ENCODE measurements at places on chromosomes 4 and X.
A peak's percentile ranks its signal among the peaks of the same experiment; 100 is the strongest.

- no peak for DNase-seq
- no peaks in the 10 kb centered on the region for H3K36me3 ChIP-seq
- H3K4me3 ChIP-seq, result no peak overlapping the region
- H3K27ac ChIP-seq, result no peak overlapping the region
- H3K4me1 ChIP-seq, result no peaks in the 10 kb centered on the region
These were observed 1037.1 kb downstream of the STPG2 start for GRCh38 chr4:97106161-97106560.

- DNase-seq, result no peak
- no peaks in the 10 kb centered on the region for H3K27me3 ChIP-seq
- no peak overlapping the region for H3K4me3 ChIP-seq
- no peak overlapping the region for H3K27ac ChIP-seq
- no peaks in the 10 kb centered on the region for H3K36me3 ChIP-seq
- no peaks in the 10 kb centered on the region for H3K4me1 ChIP-seq
These were observed 31.6 kb upstream of the MSN start for GRCh38 chrX:65635822-65636221.

GRCh38 chrX:150310417-150310816 is 52.7 kb upstream of the MAMLD1 start:
- H3K36me3 ChIP-seq, result no peaks in the 10 kb centered on the region
- no peak overlapping the region for H3K27ac ChIP-seq
- H3K4me3 ChIP-seq, result no peak overlapping the region
- no peak for DNase-seq
- H3K4me1 ChIP-seq, result no peaks in the 10 kb centered on the region
- H3K27me3 ChIP-seq, result no peaks in the 10 kb centered on the region

- no peak overlapping the region for H3K4me3 ChIP-seq
- DNase-seq, result no peak
- no peaks in the 10 kb centered on the region for H3K27me3 ChIP-seq
These were observed 351.0 kb upstream of the NR3C2 start for GRCh38 chr4:148793221-148793620.

GRCh38 chrX:10769195-10769594 is 148.8 kb upstream of the MID1 start:
- H3K36me3 ChIP-seq, result no peaks in the 10 kb centered on the region
- peak overlapping the region; percentile 39 for H3K27ac ChIP-seq
- no peaks in the 10 kb centered on the region for H3K4me1 ChIP-seq
- no peak for DNase-seq
- no peak overlapping the region for H3K4me3 ChIP-seq

GRCh38 chrX:81900522-81900921 is 698.6 kb downstream of the SH3BGRL start:
- H3K4me1 ChIP-seq, result no peaks in the 10 kb centered on the region
- no peaks in the 10 kb centered on the region for H3K27me3 ChIP-seq
- DNase-seq, result no peak
- H3K4me3 ChIP-seq, result no peak overlapping the region
- no peak overlapping the region for H3K27ac ChIP-seq

GRCh38 chr4:3512279-3512678 is 19.9 kb downstream of the LRPAP1 start:
- no peaks in the 10 kb centered on the region for H3K36me3 ChIP-seq
- H3K4me1 ChIP-seq, result no peaks in the 10 kb centered on the region
- no peak overlapping the region for H3K27ac ChIP-seq
- no peak overlapping the region for H3K4me3 ChIP-seq

GRCh38 chr4:142350871-142351270 is 495.2 kb downstream of the INPP4B start:
- H3K4me1 ChIP-seq, result peaks cover 11% of the 10 kb centered on the region
- H3K27me3 ChIP-seq, result no peaks in the 10 kb centered on the region
- no peak overlapping the region for H3K4me3 ChIP-seq
- H3K27ac ChIP-seq, result 0 out of 2 replicates have a peak overlapping the region, but pooled peaks have one; percentile 51
- no peaks in the 10 kb centered on the region for H3K36me3 ChIP-seq

DNA sequence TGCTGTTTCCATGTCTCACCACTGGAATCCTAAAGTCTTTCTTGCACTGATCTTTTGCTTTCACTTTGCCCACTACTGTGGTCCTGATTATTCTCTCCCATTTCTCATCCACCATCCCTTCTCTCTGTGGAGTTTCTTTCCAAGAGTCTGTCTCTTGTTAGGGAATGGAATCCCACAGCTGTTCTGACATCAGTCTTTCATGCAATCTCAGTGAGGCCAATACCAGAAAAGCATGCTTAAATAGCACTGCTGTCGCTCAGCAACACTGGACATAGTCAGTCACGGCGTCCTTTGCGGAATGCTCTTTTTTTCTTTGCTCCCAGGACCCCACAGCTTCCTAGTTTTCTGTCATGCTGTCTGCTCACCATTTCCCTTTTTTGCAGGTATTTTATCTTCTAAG is 20.1 kb downstream of the SLITRK4 start:
- no peak overlapping the region for H3K4me3 ChIP-seq
- no peak overlapping the region for H3K27ac ChIP-seq
- H3K27me3 ChIP-seq, result no peaks in the 10 kb centered on the region
- no peak for DNase-seq
- H3K36me3 ChIP-seq, result no peaks in the 10 kb centered on the region

DNA sequence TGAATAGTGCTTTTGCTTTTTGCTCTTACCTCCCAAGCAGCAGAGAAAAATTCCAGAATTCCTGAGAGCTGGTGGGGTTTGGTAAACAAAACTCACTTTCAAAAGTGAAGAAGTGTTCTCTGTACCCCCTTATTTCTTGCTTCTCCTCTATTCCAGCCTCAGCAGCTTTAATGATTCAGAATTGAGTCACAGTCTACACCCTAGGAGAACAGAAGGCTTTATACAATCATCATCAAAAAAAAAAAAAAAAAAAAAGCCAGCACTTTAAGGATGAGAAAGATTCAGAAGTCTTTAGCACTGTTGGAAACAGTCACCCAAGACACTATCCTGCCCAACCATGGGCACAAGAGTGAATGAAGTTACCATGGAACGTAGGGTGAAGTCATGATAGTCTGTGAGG is 1583.1 kb upstream of the PCDH10 start:
- no peak for DNase-seq
- no peak overlapping the region for H3K27ac ChIP-seq
- H3K27me3 ChIP-seq, result no peaks in the 10 kb centered on the region

DNA sequence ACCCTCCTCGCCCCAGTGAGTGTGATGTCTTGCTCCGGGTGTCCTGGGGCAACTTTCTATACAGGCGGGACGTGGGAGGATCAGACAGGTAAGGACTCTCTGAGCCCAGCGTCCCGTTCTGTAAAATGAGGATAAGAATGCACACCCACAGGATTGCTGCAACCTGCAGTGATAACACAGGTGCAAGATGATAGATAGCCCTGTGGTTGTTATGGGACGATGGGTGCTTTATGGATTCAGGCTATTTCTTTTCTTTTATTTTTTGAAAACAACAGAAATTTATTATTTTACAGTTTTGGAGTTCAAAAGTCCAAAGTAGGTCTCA is 28.6 kb downstream of the BEX3 start:
- 0 out of 2 replicates have a peak overlapping the region, but pooled peaks have one; percentile 7 for H3K27ac ChIP-seq
- no peaks in the 10 kb centered on the region for H3K27me3 ChIP-seq
- peak overlapping the region; percentile 77 for H3K4me3 ChIP-seq
- no peaks in the 10 kb centered on the region for H3K4me1 ChIP-seq
- DNase-seq, result no peak

DNA sequence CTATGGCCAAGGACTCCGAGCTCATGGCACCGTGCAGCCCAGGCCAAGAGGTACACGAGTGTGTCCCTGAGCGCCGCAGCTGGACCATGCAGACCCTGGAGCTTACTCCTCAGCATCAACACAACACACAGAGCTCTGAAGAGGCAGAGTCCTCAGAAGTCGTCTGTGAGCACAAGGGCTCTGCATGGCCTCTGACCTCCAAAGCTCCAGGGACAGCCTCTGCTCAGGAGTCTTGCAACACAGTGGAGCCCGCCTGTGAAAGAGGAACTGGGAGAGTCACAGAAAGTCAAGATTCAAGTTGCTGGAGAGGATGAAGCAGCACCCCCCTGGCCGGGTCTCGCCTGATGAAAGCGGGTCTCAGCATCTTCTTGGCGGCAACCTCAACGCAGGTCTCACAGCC is 2.9 kb downstream of the LRPAP1 start:
- H3K4me1 ChIP-seq, result no peaks in the 10 kb centered on the region
- no peak overlapping the region for H3K4me3 ChIP-seq
- no peaks in the 10 kb centered on the region for H3K36me3 ChIP-seq
- no peak overlapping the region for H3K27ac ChIP-seq
- DNase-seq, result no peak
- H3K27me3 ChIP-seq, result no peaks in the 10 kb centered on the region

GRCh38 chr4:54228961-54229501 is at the start of gene PDGFRA:
PDGFRA (plus strand) TSS chr4:54229293; CDS start chr4:54258769, 29,476 bp downstream.
- no peaks in the 10 kb centered on the region for H3K36me3 ChIP-seq
- peaks cover 5% of the 10 kb centered on the region for H3K4me1 ChIP-seq
- no peak within 1 kb of the TSS for H3K27ac ChIP-seq
- DNase-seq, result no peak
- peak within 1 kb of the TSS; percentile 34 for H3K4me3 ChIP-seq
- H3K27me3 ChIP-seq, result peaks cover 11% of the 10 kb centered on the region

DNA sequence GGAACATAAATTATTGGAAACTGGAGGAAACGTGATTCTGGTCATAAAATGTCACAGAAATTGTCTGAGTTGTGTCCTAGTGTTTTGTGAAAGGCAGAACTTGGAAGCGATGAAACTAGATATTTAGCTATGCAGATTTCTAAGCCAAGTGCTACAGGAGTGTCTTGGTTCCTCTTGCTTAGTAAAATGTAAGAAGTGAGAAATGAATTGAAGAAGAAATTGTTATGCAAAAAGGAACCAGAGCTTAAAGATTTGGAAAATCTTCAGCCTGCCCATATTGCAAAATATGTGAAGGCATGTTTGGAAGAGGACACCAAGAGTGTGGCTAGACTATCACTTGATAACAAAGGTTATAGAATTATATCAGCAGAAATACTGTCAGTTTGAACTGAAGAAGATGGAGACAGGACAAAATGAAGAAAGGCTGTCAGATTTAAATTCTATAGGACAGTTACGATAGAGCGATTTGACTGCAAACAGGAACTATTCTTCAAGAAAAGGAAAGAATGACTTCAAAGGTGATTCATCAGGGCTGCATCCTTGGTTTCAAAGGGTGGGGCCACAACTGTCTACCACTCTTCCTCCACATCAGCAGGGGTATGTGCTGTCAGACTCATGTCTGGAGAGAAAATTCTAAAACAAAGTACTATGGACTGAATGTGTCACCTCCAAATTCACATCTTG is 9.4 kb upstream of the CDS1 start:
- H3K27ac ChIP-seq, result no peak overlapping the region
- no peaks in the 10 kb centered on the region for H3K36me3 ChIP-seq

DNA sequence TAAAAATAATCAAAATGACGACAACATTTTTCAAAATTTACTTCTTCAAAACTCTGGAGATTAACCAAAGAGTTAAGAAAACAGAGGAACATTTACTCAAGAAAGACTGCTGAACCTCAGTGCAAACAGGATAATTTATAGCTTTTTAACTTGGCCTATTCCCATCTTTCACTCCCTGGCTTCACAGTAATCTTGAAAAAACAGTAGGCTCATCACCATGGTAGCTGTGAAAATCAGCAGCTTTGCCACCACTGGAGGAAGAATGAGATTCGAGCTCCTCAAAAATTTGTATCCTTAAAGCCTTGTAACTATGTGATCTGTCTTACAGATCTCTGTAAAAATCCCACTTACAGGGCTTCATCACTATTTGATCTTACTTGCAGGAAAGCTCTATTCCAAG is 447.7 kb upstream of the CTSO start:
- H3K27me3 ChIP-seq, result no peaks in the 10 kb centered on the region
- H3K4me3 ChIP-seq, result no peak overlapping the region
- no peak overlapping the region for H3K27ac ChIP-seq
- H3K36me3 ChIP-seq, result no peaks in the 10 kb centered on the region
- no peak for DNase-seq

- H3K27me3 ChIP-seq, result no peaks in the 10 kb centered on the region
- H3K27ac ChIP-seq, result no peak overlapping the region
- no peak for DNase-seq
- H3K4me1 ChIP-seq, result no peaks in the 10 kb centered on the region
- no peak overlapping the region for H3K4me3 ChIP-seq
- no peaks in the 10 kb centered on the region for H3K36me3 ChIP-seq
These were observed 822.2 kb downstream of the RPA4 start for GRCh38 chrX:97705936-97706335.

- no peaks in the 10 kb centered on the region for H3K4me1 ChIP-seq
- H3K27me3 ChIP-seq, result no peaks in the 10 kb centered on the region
- no peak for DNase-seq
- no peak overlapping the region for H3K27ac ChIP-seq
These were observed 133.8 kb downstream of the KLHL13 start for GRCh38 chrX:117982694-117983392.
